ENCODE measurements at places on chromosomes 12 and 14.
A peak's percentile ranks its signal among the peaks of the same experiment; 100 is the strongest.

DNA sequence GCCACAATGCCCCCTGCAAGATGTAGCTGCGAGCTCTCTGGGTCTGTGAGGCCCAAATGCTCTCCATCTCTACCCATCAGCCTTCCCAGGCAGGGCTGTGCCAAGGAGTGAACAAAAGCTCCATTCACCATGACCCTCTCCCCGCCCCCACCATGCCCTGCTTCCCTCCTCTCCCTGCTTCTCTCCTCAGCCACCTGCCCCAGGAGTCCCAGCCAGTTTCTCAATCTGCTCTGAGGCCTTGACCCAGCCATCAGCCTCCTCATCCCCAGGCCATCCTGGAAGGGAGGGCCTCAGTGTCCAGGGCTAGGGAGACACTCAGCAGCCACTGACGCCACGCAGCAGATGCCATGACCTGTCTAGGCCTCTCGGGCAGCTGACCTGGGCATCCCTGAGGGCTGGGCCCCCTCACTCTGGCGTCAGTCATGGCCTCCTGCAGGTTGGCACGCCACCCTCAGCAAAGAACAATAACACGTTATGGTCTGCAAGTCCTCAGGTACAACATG lies 8.5 kb upstream of the KRT5 start:
- peak; percentile 44 for DNase-seq

DNA sequence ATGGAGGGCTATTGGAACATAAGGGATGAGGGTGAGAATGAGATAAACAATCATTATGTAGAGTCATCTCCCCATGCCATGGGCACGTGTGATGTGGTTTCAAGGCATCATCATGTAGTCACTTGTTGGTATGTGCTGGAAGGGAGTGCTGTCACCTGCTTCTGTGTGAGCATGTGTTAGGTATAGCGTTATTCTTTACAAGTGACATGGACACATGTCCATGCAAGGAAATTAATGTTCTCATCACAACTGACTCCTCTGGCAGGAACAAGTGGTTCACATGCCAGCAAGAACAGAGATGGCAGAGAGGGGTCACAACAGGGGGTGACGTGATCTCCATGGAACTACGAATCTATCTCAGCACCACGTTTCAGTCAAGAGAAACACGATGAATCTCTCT lies 815.8 kb downstream of the BCL11B start:
- no peak for DNase-seq

- DNase-seq = no peak
Measured at GRCh38 chr14:92121207-92121669, 268 bp downstream of the NDUFB1 start.

DNA sequence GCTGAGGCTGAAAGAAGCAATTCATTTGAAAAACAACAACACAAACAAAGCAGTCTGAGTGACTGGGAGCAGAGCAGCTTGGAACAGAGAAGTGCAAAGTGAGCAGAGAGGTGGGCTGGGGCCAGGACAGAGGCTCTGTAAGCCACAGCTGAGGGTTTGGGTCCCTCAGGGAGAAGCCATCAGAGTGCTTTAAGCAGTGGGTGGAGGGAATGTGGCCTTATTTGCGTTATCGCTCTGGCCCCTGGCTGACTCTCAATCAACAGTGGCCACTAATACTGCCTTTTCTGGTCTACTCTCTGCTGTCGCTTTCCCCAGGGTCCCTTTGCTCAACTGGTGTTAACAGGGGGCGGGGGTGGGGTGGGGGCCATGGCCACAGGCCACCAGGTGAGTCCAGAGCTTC lies 44.2 kb downstream of the IRF2BPL start:
- no peak for DNase-seq

DNA sequence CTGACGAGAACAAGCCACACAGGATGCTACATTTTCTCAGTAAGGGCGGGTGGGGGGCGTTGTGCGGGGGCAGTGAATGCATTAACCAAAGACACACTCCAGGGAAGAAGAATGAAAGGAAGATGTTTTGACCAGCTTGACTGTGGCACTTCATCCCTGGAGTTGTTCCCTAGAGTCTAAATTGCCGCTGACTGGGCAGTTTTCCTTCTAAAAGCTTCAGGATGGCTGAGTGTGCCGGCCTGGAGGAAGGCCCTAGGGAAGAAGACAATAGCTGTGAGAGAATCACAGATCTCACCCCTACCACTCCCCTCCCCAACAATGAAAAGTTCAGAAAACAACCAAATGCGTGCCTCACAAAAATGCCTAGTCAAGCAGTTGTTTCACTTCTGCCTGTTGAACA lies 67.2 kb downstream of the NKX2-1 start:
- no peak for DNase-seq

DNA sequence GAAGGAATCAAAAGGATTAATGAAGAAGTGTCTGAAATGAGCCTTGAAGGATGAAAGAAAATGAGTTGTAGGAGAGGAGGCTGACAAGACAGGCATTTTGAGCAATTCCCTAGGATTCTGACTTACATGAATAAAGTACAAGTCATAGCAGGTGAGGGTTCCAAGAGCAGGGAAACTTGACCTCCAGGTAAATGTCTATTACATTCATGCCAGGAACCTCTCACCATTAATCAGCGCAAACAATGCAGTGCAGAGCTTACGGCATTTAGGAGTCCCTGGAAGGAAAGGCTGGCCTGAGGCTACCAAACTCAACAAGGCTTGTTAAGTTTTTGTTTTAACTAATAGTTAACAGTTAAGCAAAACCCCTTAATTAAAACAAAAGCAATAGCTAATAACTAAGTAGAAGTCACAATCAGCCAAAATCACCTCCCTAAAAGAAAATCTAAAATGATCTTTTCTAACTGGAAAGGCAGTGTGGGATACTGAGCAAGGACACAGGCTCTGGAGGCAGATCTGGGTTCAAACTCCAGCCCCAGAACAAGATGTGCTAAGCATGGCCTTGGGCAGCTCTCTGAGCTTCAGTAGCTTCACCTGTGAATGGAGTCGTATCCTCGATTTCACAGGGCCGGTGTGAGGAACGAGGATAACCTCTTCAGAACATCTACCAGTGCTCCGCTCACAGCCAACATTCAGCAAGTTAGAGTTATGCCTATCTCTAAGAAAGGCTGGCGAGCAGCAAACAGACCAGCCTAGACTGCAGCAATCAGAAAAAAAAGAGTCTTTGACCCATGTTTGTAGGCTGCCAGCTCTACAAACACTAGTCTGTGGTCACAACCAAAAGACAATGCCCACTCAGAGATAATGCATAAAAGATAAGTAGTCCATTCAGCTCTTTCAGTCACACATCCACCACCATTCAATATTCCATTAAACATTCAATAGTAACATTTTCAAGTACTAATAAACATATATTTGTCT lies 16.9 kb downstream of the PPTC7 start:
- no peak for DNase-seq

GRCh38 chr12:18546399-18546798 lies 191.4 kb downstream of the PLCZ1 start:
- DNase-seq = no peak

DNA sequence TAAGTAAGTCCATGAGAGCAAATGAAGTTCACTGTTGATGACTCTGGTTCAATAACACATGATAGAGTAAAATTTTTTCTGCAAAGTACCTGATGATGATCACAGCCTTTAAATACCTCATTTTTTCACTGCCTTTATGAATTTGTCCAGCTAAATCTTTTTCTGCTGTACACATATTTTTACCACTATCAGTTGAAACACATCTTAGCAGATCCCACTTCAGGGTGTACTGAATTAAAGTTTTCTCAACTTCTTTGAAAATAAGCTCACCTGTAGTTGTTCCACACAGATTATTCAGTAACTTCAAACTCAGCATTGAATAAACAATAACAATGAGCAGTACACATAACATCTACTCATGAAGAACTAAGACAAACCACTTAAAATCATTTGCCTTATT lies 385.9 kb downstream of the NELL2 start:
- no peak for DNase-seq

- DNase-seq = no peak
Measured at GRCh38 chr12:81492131-81492720, 266.9 kb downstream of the PPFIA2 start.

DNA sequence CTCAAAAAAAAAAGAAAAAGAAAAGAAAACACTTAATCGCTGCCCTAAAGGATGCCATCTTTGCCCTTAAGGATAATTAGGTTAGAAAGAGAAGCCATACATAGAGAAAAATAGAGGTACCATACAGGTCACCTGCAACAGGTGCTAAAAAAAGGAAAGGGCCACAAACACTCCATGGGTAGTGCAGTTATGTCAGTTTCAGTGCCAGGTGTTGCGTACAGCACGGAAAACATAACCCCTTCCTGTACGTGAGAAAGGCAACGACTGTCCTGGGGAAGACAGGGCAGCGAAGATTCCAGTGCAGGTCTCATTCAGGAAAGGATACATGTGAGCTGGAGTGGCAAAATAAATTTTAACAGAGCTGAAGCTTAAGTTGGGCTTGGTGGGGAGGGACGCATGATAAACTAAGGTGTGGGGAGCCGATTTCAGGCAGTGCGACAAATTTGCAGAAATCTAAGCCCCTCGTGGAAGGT lies 553 bp upstream of the DAZAP2 start:
- no peak for DNase-seq

DNA sequence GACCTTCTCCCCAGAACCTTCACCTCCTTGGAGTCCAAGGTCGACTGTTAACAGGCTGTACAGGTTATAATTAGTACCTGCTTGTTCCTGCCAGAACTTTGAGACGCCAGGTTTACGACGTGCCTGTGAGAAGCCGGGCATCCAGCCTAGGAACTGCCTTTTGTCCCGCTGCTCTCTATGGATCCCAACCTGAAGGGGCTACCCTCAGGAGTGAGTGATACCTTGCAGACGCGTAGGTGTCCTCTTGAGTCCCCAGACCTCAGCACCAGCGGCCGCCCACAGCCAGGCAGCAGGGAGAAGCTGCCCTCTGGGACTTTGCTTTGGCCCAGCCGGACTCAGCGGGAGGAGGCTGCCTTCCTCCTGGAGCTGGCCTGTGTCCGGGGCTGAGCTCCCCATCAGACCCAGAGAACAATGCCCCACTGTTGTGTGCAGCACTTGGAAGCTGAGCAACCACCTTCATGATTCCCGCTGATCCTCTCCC lies 16.2 kb downstream of the SYNE3 start:
- DNase-seq = no peak

DNA sequence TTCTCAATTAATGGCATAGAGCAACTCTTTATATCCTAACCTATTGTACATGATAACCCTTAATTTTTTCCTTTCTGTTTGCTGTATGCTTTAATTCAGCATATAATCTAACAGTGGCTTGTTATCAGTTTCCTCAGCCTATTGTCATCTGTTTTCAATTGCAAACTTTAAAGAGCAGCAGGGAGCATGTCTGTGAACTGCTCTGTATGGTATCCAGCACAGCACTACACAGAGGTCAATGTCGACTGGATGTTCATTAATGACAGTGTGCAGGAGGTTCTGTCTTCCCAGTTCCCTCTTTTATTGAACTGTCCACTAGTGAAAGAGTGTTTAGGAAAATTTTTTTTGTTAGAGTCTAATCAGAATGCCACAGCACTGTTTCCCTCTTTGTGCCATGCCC lies 609.1 kb downstream of the SOX5 start:
- DNase-seq = no peak

DNA sequence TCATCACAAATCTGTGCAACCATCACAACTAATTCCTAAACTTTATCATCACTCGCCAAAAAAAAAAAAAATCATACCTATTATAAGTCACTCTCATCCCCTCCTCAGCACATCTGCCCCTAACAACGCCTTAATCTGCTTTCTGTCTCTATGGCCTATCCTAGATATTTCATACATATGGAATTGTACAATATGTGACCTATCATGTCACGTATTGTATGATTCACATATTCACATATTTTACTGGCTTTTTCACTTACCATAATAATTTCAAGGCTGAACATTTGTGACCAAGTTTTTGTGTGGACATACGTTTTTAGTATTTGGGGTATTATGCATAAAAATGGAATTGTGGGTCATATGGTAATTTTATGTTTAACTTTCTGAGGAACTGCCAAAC lies 400.7 kb downstream of the DAD1 start:
- DNase-seq = no peak

DNA sequence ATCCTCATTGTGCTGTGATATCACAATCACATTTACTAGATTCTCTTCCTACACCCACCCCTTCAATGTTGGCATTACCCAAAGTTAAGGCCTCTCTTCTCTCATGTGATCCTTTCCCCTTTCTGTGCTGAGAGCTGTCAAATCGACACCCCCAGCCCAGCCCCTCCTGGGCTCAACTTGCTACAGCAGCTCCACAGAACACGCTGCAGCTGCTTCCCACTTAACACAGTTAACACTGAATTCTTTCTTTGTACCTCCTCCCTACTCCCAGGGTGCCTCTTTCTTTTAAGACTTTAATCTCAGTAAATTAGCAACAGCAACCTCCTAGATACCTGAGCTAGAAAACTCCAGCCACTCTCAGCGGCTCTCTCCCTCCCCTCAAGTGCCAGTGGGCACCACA lies 17.8 kb downstream of the SPTB start:
- DNase-seq = no peak

DNA sequence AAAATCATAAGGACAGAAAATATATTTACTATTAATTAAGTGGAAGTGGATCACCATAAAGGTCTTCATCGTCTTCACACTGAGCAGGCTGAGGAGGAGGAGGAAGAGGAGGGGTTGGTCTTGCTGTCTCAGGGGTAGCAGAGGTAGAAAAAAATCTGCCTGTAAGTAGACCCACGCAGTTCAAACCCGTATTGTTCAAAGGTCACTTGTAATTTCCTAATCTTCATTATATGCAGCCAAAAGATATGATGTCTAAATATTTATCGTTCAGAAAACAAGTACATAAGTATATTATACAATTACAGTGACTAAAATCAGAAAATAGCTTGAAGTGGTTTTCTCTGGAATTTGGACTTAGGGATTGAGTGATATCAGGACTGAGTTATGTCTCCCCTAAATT lies 72.1 kb downstream of the GTF2A1 start:
- DNase-seq = no peak

DNA sequence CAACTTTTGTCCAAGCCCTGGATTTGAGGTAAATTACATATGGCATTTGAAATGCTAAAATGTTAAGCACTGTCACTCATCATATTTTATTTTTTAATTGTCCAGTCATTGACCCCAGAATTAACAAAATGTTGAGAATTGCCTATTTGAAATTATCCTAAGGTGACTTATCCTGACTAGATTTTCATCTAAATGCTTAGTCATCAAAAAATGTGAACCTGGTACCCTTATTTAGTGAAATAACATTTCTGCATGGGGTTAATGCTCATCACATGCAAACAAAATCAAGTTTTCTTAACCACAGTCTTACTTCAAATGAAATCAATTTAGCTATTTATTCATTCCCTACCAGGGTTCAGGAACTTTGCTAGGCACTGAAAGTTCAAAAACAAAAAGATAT lies 232.0 kb upstream of the DCN start:
- no peak for DNase-seq
